ENCODE measurements at places on chromosomes 13 and 19.

DNA sequence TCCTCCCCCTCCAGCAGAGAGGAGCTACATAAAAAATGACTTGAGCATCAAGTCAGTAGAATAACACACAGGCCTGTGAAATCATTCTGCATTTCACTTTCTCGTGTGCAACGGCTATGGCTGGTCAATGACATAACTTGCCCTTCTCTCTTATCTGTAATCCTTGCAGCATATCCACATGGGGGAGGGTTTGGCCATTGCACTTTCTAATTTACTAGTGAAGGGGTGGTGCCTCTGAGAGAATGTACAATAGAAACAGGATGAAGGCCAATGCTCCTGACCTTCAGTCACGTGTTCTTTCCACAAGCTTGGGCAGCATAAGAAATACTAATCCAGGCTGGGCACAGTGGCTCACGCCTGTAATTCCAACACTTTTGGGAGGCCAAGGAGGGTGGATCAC lies 641.0 kb upstream of the ARGLU1 start:
- DNase-seq = no peak

GRCh38 chr13:102793611-102794355 lies 5.0 kb downstream of the POGLUT2 start:
- no peak for DNase-seq

- peak; percentile 36 for DNase-seq
Measured at GRCh38 chr13:24228852-24229458, 68.4 kb downstream of the SPATA13 start.

DNA sequence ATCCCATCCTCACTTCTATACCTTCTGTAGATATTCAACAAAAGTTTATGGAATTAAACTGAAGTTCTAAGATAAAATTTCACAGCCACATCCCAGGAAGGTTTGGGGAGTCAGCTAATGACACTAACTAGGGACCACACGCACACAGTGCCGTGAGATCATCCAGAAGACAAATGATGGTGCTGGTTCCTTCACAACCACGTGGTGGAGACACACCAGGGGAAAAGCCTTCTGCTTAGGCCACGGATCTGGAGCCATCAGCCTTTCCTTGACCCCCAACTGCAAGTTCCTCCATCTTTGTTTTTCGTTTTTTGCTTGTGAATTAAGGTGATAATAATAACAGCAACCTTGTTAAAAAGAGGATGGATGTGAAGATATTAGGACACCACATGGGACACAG lies 241.6 kb upstream of the MAB21L1 start:
- DNase-seq = no peak

- no peak for DNase-seq
Measured at GRCh38 chr19:411723-412355, 2.9 kb upstream of the C2CD4C start.

DNA sequence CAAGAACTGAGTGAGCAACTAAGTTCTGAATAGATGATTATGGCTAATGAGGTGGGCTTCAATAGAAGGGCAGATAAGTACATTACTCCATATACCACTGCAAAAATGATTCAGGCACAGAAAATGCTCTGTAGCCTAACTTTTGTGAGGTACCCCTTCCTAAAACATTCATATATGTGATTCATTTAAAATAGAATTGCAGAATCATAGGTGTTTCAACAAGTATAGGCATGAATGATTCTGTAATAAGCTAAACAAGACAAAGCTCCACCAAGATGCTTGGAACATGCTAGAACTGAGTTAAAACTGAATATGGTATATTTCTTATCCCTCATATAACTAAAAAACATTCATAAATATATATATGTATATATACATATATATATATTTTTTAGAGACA lies 12.1 kb downstream of the KBTBD7 start:
- no peak for DNase-seq

- DNase-seq = no peak
Measured at GRCh38 chr13:111411151-111411858, 90.9 kb downstream of the TEX29 start.

DNA sequence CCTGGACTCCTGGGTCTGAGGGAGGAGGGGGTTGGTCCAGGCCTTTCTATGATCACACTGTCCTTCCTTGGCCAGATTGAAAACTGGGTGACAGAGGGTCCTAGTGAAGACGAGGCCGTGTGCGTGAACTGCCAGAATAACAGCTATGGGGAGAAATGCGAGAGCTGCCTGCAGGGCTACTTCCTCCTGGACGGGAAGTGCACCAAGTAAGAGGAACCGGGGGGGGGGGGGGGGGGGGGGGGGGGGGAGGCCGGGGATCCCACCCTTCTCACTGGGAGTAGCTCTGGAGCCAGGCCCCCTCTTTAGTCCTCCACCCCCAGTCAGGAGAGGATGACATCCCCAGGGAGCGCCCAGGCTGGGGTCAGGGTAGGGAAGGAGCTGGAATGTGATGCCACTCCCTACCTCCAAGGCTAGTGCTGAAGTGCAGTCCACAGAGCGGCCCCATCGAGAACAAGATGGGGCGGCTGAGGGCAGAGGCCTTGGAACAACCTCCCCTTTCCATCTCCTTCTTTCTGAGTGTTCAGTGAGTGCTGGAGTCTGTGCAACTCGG lies 19.4 kb downstream of the CNFN start:
- DNase-seq = no peak

GRCh38 chr13:32408296-32409000 lies 19.5 kb downstream of the N4BP2L1 start:
- DNase-seq = no peak

GRCh38 chr19:34997071-34997617 lies 3.0 kb upstream of the GRAMD1A start:
- no peak for DNase-seq

GRCh38 chr19:19626516-19627472 lies 1.2 kb downstream of the LPAR2 start:
- DNase-seq = no peak

GRCh38 chr13:66534561-66534960 lies 695.6 kb downstream of the PCDH9 start:
- DNase-seq = no peak

DNA sequence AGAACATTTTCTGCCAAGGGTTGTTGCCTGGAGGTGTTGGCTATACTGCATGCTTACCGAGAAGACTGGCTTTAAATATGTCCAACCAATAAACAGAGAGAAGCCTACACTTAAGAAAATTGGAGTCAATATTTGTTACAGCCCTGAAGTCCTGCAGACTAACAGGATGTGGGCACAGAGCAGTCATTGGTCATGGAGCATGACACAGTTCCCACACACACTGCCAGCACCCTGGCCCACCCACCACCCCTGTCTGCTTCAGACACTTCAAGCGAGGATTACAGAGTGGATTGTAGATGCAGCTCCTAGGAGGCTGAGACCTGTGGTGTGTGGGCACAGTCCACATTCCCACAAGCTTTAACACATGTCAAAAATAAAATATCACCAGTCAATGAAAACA lies 21.0 kb upstream of the SERP2 start:
- no peak for DNase-seq

DNA sequence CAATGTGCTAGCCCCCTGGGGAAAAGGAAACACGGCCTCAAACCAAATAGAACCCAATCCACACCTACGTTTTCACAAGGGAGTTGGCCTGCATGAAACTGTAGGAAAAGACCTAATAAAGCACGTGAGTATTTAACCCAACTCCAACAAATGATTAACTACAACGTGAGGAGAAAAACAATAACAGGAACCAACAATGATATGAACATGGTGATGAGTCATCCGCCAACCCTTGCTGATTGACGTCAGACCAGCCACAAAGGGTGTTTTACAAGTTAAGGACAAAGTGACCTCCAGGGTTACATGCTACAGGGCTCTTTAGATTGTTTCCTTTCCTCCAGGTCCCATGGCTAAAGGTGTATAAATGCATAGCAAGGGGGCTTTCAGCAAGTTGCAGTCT lies 460.5 kb downstream of the COG6 start:
- peak; percentile 67 for DNase-seq

DNA sequence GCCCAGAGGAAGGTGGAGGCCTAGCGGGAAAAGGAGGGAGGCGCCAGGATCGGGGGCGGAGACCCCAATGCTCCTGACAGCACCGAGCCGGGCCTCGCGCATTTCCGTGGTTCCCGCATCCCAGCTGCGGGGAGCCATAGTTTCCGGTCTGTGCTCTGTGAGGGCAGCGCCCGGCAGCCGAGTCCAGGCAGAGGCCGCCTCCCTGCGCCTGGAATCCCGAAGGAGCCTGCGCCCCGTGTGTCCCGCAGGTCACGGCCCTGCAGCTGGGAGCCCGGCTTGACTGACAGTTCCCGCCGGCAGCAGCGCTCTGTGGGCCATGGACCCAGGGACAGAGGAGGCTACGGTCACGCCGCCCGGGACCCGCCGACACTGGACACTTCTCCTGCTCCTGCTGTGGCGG lies 74.6 kb upstream of the C13orf46 start:
- no peak for DNase-seq

- no peak for DNase-seq
Measured at GRCh38 chr13:23020246-23020843, 160.4 kb upstream of the SGCG start.

- DNase-seq = peak; percentile 35
Measured at GRCh38 chr13:102846261-102847015, 606 bp downstream of the ERCC5 start.

DNA sequence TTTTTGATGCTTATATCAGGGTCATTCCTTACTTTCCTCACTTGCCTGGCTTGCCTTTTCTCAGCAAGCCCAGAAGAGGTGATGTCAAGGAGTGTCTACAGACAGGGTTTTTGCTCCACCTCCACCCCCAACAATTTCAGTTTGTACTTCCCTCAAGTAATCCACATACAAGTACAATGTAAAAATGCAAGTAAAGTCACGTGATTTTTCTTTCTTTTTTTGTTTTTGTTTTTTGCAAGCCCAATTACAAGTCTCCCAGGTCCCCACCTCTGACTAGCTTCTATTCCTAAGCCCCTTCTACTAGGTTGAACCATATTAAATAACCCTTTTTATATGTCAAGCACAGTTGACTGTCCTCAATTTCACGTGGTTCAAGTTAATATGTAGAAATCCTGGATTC lies 579.6 kb downstream of the DIAPH3 start:
- DNase-seq = no peak

- DNase-seq = no peak
Measured at GRCh38 chr19:4415352-4415751, 12.9 kb downstream of the CHAF1A start.

GRCh38 chr19:12784394-12784870 lies 6.9 kb upstream of the JUNB start:
- no peak for DNase-seq

- no peak for DNase-seq
Measured at GRCh38 chr19:42480335-42481095, 37.8 kb upstream of the CXCL17 start.

GRCh38 chr13:46296115-46296822 lies 84.5 kb downstream of the LRRC63 start:
- DNase-seq = no peak

DNA sequence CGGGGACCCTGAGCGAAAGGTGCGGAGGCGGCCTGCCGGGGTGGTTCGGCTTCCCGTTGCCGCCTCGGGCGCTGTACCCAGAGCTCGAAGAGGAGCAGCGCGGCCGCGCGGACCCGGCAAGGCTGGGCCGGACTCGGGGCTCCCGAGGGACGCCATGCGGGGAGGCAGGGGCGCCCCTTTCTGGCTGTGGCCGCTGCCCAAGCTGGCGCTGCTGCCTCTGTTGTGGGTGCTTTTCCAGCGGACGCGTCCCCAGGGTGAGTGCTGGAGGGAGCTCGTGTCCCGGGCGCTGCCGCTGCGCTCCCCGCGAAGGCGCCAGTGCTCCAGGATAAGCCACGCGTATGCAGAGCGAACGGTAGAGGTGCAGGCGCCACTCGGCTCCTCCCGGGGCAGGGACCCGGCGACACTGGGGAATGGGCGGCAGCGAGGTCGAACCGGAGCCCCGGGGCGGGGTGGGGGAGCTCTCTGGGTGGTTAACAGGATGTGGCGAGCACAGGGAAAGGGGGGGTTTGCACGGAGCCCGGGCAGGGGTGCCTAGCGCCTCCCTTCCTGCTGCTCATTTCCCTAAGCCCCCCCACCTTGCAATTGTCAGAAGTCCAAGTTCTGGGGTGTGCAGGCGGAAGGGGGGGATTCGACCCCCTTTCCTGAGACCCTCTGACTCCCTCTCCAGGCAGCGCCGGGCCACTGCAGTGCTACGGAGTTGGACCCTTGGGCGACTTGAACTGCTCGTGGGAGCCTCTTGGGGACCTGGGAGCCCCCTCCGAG lies at the start of gene IL27RA:
Gene IL27RA (plus strand): TSS at position 44 of the 762 bp plus-strand sequence. CDS start 111 bp downstream, at position 155.
- DNase-seq = peak; percentile 83

DNA sequence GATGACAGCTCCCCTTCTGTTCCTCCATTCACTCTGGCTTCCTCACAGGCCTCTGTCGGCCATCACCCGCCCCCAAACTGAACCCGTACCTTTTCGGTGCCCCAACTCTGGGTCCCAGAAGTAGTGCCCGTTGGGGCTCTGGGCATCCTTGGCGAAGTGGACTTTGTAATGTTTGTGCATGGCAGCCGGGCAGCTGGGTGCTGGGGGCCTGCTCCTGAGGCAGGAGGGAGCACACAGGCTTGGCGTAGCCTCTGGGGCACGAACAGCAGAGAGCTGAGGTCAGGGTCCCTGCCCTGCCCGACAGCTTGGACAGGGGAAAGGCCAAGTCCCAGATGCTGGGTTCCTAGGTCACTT lies 834 bp downstream of the NKPD1 start:
- DNase-seq = no peak

DNA sequence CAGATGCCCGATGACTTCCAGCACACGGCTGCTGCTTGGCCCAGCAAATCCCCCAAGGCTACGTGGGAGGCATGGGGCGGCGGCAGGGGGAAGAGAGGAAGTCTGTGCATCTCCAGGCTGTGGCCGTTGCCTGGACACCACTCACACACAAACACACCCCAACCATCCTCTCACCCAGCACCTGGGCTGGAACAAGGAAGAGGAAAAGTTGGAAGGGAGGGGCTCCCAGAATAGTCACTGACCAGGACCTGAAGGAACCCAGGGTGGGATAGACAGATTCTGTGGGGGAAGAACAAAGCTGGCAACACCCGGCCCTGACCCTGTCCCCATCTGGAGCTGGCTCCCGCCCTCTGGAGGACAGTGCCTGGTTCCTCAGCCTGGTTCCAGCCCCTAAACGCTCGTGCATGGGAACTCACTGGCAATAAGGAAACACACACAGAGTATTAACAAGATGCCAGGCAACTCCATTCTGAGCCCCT lies 11.2 kb downstream of the PPP6R1 start:
- DNase-seq = no peak

- no peak for DNase-seq
Measured at GRCh38 chr13:39326469-39327171, 276.4 kb downstream of the LHFPL6 start.

GRCh38 chr19:281992-282391 lies 9.2 kb downstream of the PLPP2 start:
- DNase-seq = no peak

- DNase-seq = peak; percentile 80
Measured at GRCh38 chr19:48391100-48392005, at the start of gene KDELR1. Gene KDELR1, minus strand, starts transcription at chr19:48391551. Its CDS starts 193 bp downstream, at chr19:48391358.

All from CD8-positive, alpha-beta memory T cell (primary cell).